ENCODE measurements at places on chromosomes 12 and 14.

- no peak for DNase-seq
Measured at GRCh38 chr12:114272071-114272470, 133.9 kb downstream of the TBX5 start.

- peak; percentile 70 for DNase-seq
Measured at GRCh38 chr14:62162998-62163589, 400.9 kb downstream of the SNAPC1 start.

DNA sequence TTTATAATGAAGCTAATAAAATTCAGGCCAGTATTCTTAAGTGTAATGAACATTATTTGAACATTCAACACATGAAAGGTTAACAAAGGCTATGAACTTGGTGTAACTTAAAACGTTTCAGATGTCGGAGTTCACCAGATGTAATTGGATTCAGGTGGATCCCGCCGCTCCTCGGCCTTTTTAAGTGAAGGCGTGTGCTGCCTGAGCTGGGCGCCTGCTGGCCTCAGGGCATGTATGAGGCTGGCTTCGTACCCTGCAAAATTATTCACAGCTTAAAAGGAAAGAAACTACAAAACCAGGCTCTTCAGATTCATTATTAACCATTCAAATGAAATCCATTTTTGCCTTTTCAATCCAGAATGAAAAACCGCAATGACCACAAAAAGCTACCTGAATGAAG is 69.9 kb downstream of the WIF1 start:
- no peak for DNase-seq

DNA sequence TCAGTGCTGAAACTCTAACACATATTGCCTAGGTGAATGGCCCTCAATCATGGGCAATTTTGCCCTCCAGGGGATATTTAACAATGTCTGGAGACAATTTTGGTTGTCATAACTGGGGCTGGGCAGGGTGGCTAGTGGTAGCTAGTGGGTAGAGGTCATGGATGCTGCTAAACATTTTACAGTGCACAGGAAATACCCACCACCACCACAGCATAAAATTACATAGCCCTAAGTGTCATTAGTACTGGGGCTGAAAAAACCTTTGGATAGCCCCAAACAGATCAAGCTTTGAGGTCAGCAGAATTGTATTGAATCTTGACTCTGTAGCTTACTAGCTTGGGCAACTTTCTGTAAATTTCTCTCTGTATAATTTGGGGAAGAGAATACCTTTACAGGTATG is 758.0 kb downstream of the BCL11B start:
- no peak for DNase-seq

- DNase-seq = peak; percentile 57
Measured at GRCh38 chr14:92952481-92953298, 29.7 kb downstream of the CHGA start.

- no peak for DNase-seq
Measured at GRCh38 chr14:105331575-105332349, 17.2 kb downstream of the PACS2 start.

GRCh38 chr14:36855396-36855795 is 193.7 kb downstream of the PAX9 start:
- no peak for DNase-seq

- no peak for DNase-seq
Measured at GRCh38 chr12:46825591-46826414, at the start of gene SLC38A4. TSS of gene SLC38A4 (minus strand) at chr12:46825997. CDS start at chr12:46793071, 32,926 bp downstream.

DNA sequence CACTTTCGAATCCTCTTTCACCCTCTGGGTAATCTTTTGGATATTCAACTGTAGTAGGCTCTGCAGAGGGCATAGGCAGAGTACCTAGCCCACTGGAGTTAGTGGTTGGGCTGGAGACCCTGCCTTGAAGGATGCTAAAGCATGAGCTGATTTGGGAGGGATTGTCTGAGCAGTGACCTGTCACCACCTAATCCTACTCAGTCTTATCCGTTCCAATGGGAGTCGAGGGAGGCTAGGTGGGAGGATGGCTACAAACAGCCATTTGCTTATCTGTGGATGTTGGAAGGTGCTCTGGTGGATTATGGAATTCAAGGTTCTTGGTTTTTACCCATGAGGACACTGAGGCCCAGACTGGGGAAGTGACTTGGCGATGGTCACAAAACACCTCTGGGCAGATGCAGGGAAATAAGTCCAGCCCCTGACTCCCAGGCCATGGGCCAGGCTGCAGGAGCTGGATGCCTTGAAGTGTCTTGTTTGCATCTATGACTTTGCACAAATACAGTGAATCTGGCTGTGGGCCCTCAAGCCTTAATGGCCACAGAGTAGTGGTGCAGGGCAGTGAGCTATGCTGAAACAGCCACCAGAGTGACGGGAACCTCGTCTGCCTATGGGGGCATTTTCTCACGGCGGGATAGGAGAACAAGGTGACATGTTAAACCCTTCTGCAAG is 3.7 kb downstream of the KMT5A start:
- DNase-seq = no peak

- DNase-seq = no peak
Measured at GRCh38 chr12:77845831-77846230, 15.1 kb downstream of the NAV3 start.

- no peak for DNase-seq
Measured at GRCh38 chr12:111978545-111978944, 34.4 kb downstream of the TMEM116 start.

- DNase-seq = peak; percentile 2
Measured at GRCh38 chr14:70472253-70473159, 20.5 kb downstream of the ADAM21 start.

DNA sequence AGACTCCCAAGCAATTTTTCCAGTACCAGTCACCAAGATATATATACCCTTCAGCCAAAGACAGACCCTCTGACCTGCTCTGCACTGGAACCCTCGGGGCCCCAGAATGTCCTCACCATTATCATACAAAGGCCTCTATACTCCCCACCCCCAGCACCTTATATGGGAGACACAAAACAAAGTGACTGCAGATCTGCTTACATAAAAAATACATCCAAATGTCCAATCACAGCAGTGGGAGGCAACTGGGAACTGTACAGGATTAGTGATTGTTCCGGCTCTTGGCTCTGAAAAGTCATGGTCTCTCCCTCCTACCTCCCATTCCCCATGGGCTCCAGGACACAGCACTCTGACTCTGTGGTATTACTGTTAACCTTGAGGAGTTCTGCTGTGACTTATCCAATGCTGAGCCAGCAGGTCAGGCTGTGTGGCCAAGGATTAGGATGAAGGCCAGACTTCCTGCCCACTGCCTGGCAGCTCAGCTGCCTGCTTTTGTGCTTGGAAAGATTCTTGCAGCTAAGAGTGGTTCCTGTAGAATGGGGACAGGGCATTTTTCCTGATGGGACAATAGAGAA is 13.7 kb downstream of the OXA1L start:
- DNase-seq = no peak

DNA sequence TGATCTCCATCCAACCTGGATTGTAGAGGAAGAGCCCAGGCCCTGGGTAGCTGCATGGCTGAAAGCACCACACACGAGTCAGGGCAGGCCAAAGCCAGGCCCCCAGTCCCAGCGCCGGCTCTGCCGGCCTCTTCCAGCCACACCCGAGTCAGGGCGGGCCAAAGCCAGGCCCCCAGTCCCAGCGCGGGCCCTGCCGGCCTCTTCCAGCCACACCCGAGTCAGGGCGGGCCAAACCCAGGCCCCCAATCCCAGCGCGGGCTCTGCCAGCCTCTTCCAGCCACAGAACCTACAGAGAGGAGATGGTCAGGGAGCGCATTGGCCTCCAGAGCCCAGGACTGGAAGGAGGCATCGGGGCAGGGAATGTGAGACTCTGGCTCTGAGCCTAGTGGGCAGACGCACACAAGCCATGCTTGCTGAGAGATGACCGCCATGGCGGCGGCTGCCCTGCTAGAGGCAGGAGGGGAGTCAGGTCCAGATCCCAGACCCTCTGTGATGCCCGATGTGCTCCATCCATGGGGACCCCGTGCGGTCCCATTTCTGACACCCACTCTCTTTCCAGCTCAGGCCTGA is 30.2 kb downstream of the BEGAIN start:
- no peak for DNase-seq

GRCh38 chr14:32786886-32787285 is 151.8 kb upstream of the NPAS3 start:
- DNase-seq = no peak

DNA sequence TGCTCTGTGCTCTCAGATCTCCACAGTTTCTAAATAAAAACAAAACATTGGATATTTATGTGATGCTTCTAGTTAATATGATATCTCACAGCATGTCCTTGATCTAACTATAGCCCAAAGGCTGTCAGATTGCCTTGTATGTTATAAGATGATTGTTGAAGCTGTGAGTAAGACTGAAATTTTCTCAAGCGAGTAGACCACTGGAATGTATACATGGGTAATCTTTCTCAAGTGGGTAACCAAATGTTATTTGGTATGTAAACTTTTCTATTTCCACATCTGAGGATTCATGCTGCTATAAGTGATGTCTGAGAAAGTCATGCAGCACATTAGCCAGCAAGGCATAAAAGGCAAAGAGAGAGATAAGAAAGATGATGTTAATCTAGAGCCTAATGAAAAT is 886.7 kb downstream of the NRXN3 start:
- DNase-seq = no peak

DNA sequence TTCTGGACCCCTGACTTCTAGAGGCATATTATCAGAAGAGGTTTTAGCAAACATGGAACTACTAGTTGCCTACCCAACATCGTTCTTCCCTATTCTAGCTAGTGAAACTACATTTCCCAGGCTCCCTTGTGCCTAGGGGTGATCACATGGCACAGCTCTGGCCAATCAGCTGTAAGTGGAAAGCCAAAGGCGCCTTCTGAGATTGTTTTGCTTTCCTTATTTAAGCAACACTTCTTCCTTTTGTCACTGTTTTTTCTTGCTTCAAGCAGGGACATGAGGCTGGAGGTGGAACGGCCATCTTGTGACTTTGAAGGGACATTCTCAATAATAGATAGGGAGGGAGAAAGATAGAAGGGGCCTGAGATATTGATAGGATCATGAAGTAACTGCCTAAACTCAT is 136.7 kb downstream of the ZNF664 start:
- DNase-seq = no peak

- no peak for DNase-seq
Measured at GRCh38 chr12:57734591-57734990, 4.0 kb downstream of the AGAP2 start.

- no peak for DNase-seq
Measured at GRCh38 chr14:83994020-83994419, 1535.9 kb upstream of the FLRT2 start.

DNA sequence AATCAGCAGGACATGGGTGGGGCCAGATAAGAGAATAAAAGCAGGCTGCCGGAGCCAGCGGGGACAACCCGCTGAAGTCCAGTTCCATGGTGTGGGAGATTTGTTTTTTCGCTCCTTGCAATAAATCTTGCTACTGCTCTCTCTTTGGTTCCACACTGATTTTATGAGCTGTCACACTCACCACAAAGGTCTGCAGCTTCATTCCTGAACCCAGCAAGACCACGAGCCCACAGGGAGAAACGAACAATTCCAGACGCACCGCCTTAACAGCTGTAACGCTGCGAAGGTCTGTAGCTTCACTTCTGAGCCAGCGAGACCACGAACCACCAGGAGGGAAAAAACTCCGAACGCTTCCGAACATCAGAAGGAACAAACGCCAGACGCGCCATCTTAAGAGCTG is 2.8 kb upstream of the CNIH1 start:
- DNase-seq = no peak

DNA sequence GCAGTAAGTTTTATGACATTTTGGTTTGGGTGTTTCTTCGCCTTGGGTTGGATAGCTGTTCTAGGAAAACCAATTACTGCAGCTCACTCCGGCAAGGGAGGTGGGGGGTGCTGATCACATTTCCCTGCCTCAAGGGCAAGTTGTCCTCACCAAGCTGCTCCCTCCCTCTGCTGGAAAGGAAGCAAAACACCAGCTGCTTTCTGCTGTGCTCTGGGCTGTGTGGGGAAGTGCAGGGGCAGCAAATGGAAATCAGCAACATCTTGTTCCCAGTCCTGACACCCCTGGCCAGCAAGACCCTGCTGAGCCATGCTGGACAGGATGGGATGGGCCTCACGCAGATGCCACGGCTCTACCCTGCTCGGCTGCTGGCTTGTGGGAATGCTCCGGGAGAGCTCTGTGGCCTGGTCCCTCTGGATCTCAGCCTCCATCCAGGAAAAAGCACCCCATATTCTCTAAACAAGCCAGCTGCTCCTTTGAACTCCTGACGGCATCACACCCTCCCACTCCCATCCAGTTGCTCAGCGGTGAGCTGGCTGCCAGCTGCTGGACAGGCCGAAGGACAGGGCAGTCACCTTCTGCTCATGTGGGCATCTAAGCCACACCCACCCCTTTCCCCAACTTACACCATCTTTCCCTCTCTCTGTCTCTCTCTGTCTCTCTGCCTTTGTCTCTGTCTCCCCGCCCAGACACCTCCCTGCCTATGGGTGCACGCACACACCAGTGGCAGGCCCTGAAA is 52.4 kb upstream of the EIF5 start:
- DNase-seq = peak; percentile 53

DNA sequence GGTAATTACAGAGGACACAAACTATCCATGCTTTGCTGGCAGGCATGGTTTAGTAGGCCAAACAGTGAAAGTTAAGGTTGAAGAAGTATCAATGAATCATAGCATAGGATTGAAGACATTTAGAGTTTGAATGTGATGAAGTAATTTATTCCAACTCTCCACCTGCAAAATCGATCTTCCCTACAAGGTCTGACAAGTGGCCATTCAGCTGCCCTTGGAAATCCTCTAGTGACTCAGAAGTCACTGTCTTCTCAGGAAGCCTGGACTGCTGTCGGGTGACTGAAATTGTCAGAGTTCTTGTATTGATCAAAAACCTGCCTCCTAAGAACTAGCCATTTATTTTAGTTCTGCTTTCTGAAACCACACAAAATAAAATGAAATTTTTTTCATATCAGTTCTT is 17.7 kb upstream of the STXBP6 start:
- DNase-seq = no peak

DNA sequence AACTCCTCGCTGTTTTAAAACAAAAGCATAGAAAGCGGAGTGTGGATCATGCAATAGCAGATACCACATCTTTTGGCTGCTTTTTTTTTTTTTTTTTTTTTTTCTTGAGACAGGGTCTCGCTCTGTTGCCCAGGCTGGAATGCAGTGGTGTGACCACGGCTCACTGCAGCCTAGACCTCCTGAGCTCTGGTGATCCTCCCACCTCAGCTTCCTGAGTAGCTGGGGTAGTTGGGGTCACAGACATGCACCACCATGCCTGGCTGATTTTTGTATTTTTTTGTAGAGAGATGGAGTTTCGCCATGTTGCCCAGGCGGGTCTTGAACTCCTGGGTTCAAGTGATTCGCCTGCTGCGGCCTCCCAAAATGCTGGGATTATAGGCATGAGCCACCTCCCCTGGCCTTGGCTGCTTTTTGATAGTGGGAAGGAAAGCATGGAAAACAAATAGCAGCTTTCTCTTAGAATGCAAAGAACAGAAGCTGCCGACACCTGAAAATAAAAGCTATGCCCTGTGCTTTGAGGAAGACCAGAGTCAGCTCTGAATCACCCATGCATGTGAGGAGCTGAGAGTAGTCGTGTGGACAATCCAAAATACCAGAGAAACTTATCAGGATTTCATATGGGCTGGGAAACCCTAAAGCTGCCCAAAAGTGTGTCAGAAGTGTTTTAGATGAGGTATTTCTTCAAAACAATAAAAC is 3.6 kb upstream of the ELK3 start:
- DNase-seq = no peak

Data from Ammon's horn (tissue), 1 donor.